ENCODE measurements at places on chromosomes 2 and 18.

DNA sequence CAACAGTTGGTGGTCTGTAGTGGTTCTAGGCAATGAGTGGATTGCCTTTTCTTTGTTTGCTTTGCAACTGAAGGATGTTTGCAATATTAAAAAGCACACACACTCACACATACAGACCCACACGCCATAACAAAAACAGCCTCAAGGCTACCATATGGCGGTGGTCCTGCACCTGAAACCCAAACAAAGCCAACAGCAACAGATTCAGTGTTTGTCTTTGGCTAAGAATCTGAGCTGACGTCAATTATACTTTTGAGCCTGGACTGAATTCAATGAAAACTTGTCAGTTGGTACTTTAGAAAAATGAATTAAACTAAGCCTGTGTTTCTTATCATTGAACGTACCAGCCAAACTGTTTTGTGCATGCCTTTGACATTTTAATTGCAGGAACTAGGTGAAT lies 65.0 kb upstream of the NYAP2 start:
- DNase-seq: no peak

GRCh38 chr18:32290810-32291209 lies 101.0 kb downstream of the MEP1B start:
- DNase-seq: no peak

DNA sequence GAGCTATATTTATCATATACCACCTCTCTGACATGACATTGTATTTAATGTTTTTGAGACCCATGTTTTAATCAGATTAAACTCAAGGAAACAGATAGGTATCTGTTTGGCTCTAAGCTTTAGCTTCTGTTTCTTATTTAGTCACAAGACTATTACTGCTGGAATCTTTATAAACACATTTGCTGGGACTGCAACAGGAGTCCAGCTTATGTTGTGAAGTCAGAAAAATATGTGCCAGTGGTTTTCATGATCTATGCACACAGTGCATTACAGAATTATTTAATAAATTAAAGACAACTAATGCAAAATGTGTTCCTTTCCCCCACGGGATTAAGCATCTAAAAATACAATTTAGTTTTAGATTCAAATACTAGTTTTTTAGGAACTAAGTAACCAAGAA lies 338.9 kb downstream of the ZEB2 start:
- peak; percentile 70 for DNase-seq

DNA sequence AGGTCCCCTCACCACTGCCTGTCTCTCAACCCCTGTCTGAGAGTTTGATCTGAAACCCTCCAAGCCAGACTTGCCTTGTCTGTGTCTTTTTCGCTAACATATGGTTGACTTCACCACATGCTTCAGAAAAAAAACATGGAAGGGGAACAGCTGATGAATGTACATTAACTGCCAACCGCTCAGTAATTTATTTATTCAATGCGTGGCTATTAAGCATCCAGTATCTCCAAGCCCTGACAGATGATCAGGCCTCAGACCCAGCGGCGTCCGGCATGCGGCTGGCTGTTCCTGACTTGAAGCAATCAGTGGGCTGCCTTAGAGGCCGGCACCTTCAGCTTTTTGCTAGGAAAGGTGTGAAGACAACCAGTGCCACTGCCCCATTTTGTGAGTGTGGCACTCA lies 62.3 kb downstream of the NGEF start:
- no peak for DNase-seq

All from fibroblast of skin of abdomen (primary cell).